Skin of body (tissue), 3 donors: ENCODE measurements at places on chromosomes 6 and 20. TPM values are rescaled to one million over a fixed set of nuclear protein-coding genes. Genes with fewer than 3 reads are reported as not detected.

The EDN1 gene
- 6.3 TPM for total RNA-seq

The VARS2 gene
- total RNA-seq: 11.8 TPM

The TRIM31 gene
- not detected for total RNA-seq

The MOG gene
- not detected for total RNA-seq

The MRAP2 gene
- total RNA-seq: 5.6 TPM

The PSMB8 gene
- total RNA-seq: 15.7 TPM

The DTD1 gene
- total RNA-seq: 17.2 TPM

The NOX3 gene
- total RNA-seq: not detected

The MYB gene
- 7.8 TPM for total RNA-seq

The FAM83C gene
- total RNA-seq: 7.7 TPM
